ENCODE measurements at places on chromosomes 11 and 22.
A peak's percentile ranks its signal among the peaks of the same experiment; 100 is the strongest.

GRCh38 chr11:65489035-65489705, 9.7 kb upstream of the MALAT1 start:
- DNase-seq: peak; percentile 79

DNA sequence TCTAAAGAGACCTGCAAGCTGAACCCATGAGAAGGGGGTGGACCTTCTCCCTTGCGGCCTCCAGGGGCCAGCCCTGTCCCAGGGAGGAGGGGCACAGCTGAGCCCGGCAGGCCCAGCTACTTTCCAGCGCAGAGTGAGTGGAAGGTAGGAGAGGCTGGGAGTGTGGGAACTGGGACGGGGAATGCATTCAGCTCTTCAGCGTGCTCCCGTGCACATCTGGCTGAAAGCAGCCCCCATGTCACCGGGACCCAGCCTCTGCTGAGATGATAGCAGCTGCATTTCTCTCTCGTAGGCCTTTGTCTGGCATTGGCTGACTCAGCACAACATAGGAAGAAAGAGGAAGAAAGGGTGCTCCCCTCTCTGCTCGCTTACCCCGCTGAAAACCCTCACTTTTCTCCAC, 951.5 kb downstream of the TBC1D22A start:
- DNase-seq: no peak

GRCh38 chr11:82720267-82721065, 13.2 kb downstream of the FAM181B start:
- DNase-seq: no peak

DNA sequence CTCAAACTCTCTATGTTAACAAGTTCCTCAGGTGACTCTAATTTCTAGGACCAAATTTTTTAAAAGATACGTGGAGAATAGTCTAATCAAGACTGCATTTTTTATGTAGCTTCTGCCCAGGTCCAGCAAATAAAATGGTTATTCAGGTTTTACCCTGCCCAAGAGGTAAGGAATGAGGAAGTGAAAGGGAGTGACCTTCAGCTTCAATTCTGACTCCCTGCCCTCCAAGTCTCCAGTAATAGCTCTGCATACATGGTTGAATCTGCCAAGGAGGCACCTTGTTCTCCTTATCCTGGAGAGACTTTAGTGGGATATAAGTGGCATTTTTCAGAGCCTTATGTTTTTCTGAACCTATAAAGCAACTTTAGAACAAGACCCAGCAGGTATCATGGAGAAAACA, 15.5 kb downstream of the MUC15 start:
- no peak for DNase-seq

DNA sequence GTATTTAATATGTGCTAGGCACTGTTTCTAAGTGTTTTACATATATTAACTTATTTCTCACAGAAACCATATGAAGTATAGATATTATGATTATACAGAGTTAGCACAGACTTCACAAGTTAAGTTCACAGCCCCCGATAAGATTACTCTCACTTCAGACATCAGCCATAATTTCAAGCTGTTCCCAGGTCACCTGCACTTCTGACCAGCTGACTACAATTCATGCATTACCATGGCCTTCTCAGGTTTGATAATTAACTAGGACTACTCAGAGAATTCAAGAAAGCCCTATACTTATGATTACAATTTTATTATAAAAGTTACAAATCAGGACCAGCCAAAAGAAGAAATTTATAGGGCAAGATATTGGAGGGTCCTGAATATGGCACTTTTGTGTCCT, 68.2 kb upstream of the RRM1 start:
- DNase-seq: no peak

DNA sequence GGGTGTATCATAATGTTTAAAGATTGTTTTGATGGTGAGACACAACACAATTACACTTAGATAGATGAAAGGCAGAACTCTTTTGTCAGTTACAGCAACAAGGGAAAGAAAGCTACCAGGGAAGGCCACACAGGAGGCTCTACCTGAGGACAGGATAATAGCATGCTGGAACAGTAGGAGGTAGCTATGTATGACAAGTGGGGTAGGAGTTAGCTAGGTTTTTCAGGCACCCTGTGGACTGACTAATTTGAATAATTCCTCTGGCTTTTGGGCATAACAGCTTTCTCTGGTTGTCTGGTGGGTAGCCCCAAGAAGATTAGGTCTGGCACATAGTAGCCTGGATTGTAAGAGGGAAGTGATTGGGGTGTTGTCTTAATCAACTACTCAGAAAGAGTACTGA, 475.4 kb upstream of the CHORDC1 start:
- no peak for DNase-seq

DNA sequence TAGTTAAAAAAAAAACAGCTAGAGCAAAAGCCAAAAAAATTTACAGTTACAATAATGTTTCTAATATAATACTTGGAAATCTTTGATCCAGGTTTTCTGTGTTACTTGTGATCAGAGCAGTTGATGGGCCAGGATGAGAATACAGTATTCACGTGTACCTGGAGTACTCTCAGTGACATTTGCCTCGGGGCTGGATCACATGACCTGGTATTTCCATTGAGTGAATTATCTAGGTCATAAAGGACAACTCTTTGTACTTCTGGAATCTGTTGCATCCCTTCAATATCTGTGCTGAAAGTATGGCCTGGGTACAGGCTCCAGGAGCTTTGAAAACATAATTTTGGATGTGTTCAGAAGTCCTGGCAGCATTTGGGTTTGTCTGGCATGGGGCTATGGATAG, 93.5 kb downstream of the GRAMD1B start:
- DNase-seq: no peak

- DNase-seq: no peak
Measured at GRCh38 chr11:18468961-18469360, 13.3 kb downstream of the LDHAL6A start.

DNA sequence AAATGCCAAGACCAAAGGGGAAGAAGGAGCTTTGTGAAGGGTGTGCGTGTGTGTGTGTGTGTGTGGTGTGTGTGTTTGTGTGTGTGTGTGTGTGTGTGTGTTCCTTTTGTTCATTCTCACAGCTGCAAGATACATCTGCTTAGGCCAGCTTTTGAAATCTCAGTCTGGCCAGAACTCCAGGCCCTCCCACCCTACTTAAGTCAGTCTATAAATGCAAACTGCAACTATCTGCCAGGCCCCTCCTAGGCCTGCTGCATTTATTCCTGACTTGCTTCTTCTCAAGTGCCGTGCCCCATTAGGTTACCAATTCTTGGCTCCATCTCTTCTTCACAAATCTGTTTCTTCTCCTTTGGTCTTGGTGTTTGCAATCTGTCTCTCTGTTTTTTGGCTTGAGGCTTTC, 21.6 kb upstream of the RIC3 start:
- DNase-seq: no peak

DNA sequence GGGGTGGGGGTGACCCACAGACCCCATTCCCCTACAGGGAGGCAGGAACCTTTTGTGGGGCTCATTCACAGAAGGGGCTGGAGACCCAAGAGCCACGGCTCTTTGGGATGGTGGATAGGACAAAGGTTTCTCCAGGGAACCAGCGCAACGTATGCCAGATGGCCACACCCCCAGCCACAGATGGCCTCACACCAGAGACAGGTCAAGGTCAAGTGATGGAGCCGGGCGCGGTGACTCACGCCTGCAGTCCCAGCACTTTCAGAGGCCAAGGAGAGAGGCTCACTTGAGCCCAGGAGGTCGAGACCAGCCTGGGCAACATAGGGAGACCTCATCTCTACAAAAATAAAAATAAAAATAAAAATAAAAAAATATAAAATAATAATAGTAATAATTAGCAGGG, 17.1 kb upstream of the BRSK2 start:
- DNase-seq: no peak

DNA sequence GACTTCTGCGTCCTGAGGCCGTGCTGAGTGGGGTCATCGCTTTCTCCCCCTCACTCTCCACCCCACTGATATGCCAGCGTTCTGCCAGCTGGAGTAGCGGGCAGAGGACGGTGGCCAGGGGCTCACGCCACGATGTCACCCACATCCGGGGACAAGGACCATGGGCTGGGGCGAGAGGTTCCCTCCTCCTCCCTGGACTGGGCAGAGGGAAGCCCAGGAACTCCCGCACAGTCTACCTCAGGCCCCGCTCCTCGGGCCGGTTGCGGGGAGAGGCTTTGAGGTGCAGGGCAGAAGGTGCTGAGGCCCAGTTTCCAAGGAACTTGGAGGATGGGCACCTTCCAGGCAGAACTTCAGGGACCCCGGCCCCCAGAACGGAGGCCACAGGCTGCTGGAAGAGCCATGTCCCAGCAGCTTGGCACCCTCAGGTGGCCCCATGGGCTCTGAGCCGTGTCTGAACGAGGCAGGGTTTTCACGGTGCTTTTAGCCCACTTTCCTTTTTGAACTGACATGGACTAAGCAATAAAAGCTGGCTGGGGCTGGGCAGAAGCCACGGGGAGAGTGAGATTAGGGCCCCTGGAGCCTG, 25.4 kb downstream of the ADAMTS15 start:
- DNase-seq: no peak

DNA sequence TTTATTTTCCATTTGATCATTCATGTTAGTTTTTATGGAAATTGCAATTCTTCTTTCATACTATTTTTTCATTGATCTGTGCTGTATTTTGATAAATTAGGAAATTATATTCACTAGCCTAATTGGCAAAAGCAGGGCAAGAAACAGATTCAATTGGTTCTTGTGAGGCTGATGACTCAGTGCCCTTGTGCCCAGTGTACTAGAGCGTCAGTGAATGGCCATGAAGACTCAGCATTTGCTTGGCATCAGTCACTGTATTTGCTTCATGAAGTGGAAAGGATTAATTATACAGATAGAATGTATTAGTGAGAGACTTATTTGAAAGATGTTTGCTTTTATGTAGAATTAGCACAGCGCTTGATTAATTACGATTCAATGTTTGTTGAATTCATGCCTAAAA, 31.8 kb downstream of the MRGPRX1 start:
- DNase-seq: no peak

GRCh38 chr22:40709752-40710413, 30.6 kb downstream of the MCHR1 start:
- no peak for DNase-seq

- no peak for DNase-seq
Measured at GRCh38 chr11:67027943-67028542, 5.1 kb downstream of the SYT12 start.

- no peak for DNase-seq
Measured at GRCh38 chr11:112817376-112817775, 143.8 kb upstream of the NCAM1 start.

GRCh38 chr11:76510060-76511047, 65.5 kb downstream of the EMSY start:
- DNase-seq: no peak

- no peak for DNase-seq
Measured at GRCh38 chr11:103585911-103586310, 450.5 kb upstream of the DDI1 start.

- DNase-seq: no peak
Measured at GRCh38 chr11:119784421-119784820, 55.4 kb upstream of the NECTIN1 start.

Data from suprapubic skin (tissue), 4 donors.